ENCODE measurements at places on chromosomes 2 and 18.
A peak's percentile ranks its signal among the peaks of the same experiment; 100 is the strongest.

- no peak for DNase-seq
Observed at GRCh38 chr2:6352247-6352646, 513.5 kb downstream of the CMPK2 start.

GRCh38 chr2:44825702-44826101 lies 115.8 kb upstream of the SIX3 start:
- no peak for DNase-seq

DNA sequence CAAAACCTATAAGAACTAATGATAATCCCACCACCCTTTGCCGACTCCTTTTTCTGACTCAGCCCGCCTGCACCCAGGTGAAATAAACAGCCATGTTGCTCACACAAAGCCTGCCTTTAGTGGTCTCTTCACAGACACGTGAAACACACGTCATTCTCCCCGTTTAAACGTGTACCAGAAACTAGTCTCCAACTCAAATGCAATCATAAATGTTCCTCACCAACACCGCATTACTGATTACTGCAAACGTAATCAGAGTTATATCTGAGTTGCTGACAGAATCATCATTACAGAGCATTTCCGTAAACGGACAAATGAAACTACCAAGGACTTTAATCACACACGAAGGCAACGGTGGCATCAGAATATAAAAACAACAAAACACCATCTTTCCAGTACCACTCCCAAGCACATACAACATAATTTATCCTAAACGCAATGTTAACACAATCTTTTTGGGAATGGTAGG lies 1.9 kb downstream of the CLK1 start:
- DNase-seq: peak; percentile 55

- DNase-seq: no peak
Observed at GRCh38 chr18:24187049-24187448, 48.2 kb downstream of the CABYR start.

GRCh38 chr2:98753801-98754200 lies 22.9 kb upstream of the MGAT4A start:
- DNase-seq: no peak

- DNase-seq: no peak
Observed at GRCh38 chr2:109446278-109447131, 167.3 kb downstream of the SEPTIN10 start.

GRCh38 chr2:158025255-158025996 lies 76.2 kb upstream of the UPP2 start:
- no peak for DNase-seq

- DNase-seq: no peak
Observed at GRCh38 chr18:54716586-54716985, 111.7 kb upstream of the RAB27B start.

DNA sequence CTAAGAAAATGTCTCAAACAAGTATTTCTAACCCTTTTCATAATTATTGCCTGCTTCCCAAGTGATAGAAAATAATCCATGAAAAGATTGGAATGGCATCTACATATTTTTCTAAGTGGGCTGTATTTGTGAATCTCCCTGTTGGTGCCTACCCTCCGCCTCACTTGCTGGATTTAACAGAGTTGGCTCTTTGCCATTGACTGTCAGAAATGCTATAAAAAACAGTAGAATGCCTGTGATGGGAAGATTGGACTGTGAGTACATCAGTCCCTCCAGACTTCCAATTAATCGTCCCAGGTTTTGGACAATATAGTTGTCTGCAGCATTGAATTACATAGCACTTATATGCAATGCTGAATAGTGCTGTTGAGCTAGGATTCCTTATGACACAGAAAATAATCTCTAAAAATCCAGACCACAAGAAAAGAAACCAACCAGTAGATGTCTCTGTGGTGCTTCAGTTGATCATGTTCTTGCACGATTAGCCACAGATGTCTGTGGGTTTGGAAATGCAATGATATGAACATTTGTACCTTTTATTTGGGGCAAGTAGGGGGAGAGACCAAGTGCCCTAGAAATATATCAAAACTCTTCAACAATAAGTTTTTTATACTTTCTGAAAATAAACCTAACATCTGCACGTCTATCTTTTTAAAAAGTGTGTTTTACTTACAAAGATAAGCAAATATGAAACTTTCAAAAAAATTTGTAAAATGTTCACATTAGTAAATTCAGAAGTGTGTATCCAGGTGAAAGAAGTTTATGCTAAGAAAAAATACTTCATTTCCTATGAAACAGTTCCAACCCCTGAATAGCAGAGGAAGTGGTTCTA lies 88.5 kb downstream of the DYNAP start:
- no peak for DNase-seq

GRCh38 chr18:22703883-22704585 lies 229.1 kb upstream of the RBBP8 start:
- DNase-seq: no peak

DNA sequence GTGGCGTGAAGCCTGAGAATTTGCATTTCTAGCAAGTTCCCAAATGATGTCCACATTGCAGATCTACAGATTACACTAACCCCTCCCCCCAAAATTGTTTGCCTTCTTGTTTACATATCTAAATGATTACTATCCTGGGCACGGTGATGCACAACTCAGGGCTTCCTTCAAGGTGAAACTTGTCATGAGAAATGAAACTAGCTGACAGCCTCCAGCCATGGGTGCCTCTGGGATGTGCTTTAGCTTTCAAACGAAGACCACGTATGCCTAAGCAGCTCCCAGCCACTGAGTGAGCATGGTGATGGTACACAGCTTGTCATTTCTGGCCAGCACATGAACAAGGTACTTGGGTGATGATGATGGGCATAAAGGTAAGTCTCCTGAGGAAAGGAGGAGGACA lies 464.8 kb upstream of the DDX18 start:
- no peak for DNase-seq

DNA sequence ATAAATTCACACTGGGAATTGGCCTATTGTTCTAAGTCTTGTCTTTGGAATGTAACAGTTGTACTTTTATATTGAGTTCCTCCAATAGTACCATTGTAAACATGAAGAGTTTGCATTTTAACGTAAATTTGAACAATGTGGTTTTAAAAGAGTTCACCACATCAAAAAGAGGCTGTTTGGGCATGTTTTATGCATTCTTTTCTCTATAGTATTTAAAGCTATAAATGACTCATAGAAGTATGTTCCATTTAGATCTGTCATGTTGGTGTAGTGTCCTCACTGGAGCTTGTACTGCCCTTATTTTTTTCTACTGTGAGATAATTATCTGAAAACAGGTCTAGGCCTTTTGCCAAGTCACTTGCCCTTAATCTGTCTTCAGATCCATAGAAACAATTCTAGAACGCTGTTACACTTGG lies 141.9 kb downstream of the RHBDD1 start:
- DNase-seq: no peak

GRCh38 chr18:74916773-74917393 lies 292.1 kb downstream of the PTGR3 start:
- no peak for DNase-seq

GRCh38 chr18:63079114-63079513 lies 240.5 kb downstream of the BCL2 start:
- no peak for DNase-seq

- no peak for DNase-seq
Observed at GRCh38 chr2:46332686-46333281, 35.6 kb downstream of the EPAS1 start.

- DNase-seq: no peak
Observed at GRCh38 chr2:80517316-80517715, 212.8 kb upstream of the LRRTM1 start.

- DNase-seq: no peak
Observed at GRCh38 chr2:212913640-212914306, 237.6 kb downstream of the IKZF2 start.

DNA sequence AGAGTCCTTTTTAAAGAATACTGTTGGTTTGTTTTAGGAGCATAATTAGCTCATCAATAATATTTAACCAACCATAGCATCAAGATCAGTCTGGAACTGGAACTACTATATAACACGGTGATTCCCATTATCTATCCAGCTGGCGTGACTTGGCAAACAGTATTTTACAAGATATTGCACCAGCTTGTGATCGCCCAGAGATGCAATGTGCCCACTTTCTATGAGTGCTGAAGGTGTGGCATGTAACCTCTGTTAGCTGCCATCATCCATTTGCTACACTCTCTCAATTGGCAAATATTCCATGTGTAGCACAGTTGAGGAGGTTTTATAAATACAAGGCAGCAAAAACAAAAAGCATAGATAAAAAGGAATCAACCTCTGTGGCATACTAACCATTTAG lies 64.9 kb downstream of the FIGN start:
- no peak for DNase-seq

- DNase-seq: no peak
Observed at GRCh38 chr2:191927319-191927867, 80.5 kb upstream of the CAVIN2 start.

- DNase-seq: no peak
Observed at GRCh38 chr2:133717497-133717896, 149.2 kb upstream of the NCKAP5 start.

DNA sequence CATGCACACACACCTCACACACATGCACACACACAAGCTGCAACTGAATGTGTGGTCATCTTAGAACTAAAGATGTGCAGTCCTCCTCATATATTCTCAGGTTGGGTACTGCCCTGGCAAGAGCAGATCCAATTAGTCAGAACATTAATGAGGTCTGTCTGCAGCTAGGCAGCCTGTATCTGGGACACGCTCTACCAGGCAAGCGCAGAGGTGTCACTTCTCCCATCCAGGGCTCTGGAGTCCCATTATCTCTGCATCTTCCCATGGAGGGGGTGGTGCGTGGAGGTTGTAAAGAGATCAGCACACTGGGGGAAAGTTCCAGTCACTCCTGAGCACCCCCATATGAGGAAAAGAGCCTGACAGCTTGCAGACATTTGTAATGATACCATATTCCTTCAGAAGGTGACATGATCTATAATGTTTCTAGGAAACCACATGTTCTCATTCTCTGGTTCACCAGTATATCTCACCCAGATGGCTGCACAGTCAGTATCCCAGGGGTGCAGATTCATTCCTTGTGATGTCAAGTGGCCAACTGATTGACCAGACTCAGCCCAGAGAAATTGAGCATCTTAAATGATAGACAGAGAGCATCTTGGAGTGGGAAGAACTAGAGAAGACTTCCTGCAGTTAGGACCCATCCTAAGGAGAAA lies 95.4 kb downstream of the RTN4 start:
- no peak for DNase-seq

- peak; percentile 19 for DNase-seq
Observed at GRCh38 chr2:230068016-230068650, 591 bp downstream of the SLC16A14 start.

DNA sequence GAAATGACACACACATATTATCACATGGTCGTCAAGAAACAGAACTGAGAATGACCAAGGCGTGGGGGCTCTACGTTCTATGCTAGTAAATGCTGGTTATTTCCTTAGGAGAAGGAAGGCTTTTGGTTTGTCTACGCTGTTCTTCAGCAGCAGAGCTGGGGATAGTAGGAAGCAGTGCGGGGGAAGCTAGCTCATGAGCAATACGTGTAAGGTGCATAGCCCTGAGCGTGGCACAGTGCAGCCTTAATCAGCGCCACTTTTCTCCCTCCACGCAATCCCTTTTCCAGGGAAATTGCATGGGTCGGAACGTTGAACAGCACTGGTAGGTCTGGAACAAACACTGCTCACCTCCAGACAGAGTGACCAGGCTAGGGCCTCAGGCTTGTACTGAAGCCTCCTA lies 199.6 kb upstream of the FBXO11 start:
- DNase-seq: no peak

GRCh38 chr2:75798569-75798968 lies 87.9 kb upstream of the GCFC2 start:
- no peak for DNase-seq

DNA sequence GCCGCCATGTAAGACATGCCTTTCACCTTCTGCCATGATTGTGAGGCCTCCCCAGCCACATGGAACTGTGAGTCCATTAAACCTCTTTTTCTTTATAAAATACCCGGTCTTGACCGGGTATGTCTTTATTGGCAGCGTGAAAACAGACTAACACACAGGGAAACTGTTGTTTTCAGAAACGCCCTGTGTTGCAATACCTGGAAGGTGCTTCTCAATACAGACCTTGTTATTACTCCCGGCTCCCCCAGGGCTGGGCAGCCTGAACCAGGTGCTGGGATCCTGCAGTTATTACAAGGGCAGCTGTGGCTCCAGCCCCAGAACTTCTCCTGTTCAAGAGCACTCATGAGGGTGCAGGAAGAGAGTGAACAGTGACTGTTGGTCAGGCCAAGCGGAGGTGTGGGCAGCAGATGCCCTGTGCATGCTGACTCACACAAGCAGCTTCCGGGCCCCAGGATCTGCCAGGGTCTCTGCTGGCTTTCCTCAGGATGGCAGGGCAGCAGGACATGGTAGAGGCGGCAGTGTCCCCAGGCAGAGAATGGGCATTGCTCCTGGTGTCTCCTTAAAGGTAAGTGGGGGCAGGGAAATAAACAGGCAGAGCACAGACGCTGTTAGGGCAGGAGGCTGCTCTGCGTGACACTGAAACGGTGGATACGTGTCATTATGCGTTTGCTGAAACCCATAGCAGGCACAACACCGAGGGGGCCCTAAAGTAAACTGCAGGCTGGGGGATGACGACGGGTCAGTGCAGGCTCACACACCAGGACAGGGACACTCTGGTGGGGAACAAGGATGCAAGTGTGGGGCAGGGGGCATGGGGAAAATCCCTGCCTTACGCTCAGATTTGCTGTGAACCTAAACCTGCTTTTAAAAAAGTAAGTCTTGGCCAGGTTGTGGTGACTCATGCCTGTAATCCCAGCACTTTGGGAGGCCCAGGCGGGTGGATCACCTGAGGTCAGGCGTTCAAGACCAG lies 89.1 kb downstream of the NDUFA10 start:
- no peak for DNase-seq

DNA sequence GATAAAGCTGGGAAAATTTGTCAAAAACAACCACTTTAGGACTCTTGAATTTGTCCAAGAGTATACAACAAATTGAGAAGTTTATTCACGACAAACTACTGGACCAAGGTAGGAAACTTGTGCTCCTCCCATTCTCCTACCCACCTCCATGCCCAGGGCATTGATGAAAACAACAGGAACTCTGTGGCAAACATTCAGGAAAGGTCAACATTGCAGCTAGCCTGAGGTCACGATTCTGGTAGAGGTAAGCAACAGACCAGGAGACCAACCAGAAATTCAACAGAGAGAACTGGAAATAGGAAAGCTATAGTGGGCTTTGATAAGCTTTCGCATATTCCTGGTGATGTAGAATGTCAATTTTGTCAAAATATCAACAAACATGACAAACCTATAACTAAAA lies 209.1 kb upstream of the CTAGE1 start:
- no peak for DNase-seq

DNA sequence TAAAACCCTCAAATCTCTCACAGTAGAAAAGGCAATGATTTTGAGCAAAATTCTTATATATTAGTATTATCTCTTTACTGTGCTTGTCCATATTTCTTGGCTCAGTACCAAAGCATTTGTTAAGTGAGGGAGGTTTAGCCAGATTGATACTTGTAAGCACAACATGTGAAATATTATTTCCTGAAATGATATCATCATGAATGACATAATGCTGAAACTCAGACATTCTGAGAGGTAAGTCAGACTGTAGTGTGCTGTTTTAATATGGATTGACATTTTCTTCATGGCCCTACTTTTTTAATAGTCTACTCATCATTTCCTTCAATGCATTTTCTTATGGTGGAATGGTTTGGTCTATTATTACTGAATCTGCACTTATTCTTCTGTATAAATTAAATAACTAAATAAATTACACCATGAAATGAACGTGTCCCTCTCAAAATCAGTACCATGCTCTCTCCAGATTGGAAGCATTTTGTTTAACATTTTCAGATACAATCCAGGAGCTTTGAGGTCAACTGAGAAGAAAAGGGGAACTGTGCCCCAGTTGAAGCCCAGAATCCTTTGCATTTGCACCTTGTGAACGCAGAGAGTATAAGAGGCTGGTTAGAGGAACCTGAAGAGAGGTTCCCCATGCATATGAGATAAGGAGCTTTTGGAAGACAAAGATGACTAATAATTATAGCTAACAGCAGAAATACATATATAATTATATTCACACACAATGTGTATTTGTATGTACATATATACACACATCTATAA lies 50.1 kb upstream of the CRACDL start:
- no peak for DNase-seq

Measured in activated CD4-positive, alpha-beta T cell treated with anti-CD3 and anti-CD28 coated beads, Interleukin-2, amount 50 U/mL, for 4 hours (primary cell).